ENCODE measurements at places on chromosomes 7 and 10.

DNA sequence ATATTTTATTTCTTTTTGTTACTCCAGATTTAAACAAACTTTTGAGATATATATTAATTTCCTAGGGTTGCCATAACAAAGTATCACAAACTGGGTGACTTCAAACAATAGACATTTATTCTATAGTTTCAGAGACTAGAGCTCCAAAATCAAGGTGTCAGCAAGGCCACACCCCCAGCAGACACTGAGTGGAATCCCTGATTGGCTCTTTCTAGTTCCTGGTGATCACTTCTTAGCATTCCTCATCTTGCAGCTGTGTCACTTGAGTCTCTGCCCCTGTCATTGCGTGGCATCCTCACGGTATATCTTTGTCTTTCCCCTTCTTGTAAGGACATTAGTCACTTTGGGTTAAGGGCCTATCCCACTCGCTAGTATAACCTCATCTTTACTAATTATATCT, 7.6 kb upstream of the SLC26A3 start:
- DNase-seq = no peak
- H3K4me3 ChIP-seq = no peak overlapping the region
- H3K27ac ChIP-seq = no peak overlapping the region

DNA sequence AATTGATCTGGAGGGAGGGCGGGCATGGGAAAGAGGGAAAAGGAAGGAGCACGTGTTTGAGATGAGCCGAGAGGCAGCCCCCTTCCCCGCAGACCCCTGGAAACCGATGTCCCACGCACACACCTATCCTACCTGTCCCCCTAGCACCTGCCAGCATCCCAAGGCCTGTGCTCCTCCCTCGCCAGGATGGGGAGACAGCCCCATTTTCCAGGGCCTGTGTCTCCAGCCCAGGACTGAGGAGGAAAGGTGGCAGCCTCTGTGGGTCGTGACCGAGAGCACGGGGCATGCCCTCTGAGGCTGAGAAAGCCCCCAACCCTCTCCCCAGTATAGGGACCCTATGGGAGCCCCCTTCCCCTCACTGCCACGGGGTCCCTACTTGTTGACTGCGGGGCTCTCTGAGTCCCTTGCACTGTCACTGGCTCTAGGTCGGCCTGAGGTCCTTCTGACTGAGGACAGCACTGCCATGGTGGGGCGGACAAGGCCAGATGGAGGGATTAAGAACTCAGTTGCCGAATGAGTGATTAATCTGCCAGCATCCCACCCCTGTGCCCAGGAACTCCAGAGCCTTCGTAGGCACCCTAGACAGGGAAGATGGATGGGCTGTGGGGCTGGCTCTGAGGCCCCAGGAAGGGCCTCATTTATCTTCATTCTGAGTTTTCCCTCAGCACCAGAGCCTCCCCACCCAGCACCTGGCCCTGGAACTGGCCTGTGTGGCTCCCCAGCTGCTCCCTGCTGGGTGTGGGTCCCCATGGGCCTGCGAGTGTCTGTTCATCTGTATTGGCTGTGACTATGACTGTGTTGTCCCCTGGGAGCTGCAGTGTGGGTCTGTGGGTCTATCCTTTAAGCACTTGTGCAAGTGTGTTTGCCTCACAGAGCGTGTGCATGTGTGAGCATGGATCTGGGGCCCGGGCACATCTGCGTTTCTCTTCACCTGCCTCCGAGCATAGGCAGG, 26.0 kb downstream of the CRHR2 start:
- H3K27me3 ChIP-seq = no peaks in the 10 kb centered on the region
- H3K36me3 ChIP-seq = no peaks in the 10 kb centered on the region
- no peak overlapping the region for H3K4me3 ChIP-seq
- DNase-seq = no peak
- no peaks in the 10 kb centered on the region for H3K4me1 ChIP-seq
- H3K27ac ChIP-seq = no peak overlapping the region

DNA sequence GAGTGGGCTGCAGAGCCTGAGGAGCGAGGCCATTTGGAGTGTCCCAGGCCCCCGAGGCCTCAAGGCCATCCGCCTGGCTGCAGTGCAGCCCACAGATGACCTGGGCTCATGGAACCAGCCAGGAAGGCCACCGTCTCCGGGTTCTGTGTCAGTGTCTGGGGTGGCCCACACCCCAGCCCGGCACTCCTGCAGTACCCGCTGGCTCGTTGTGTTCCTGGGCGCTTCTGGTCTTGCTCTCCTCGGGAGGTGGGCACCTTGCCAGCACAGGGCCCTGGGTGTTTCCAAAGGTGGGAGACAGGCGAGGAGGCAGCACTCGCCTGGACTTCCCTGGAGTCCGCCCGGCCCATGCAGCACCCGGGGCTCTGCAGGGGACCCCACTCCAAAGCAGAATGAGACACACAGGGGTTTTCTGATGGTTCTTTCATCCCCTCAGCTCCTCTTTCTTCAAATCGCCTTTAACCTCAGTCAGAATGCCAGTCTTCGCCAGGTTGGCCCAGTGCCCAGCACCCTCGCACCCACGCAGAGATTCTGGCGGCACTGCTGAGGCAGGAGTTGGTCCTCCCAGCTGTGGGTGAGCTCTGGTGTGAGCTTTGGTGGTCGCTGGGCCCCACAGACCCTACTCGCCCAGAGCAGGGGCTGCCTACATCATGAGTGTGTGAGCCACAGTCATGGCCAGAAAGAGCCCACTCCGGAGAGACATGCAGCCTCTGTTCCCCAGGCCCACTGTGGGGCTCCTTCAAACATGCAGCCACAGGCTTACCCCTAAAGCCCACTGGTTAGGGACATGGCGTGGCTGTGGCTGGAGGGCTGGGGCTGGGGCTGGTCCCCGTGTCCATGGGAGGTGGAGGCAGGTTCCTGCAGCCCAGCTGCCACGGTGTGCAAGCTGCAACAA, 155.7 kb downstream of the EBF3 start:
- H3K4me1 ChIP-seq = no peaks in the 10 kb centered on the region
- H3K36me3 ChIP-seq = no peaks in the 10 kb centered on the region

GRCh38 chr7:155918720-155919390, 106.6 kb upstream of the SHH start:
- no peak for DNase-seq
- no peaks in the 10 kb centered on the region for H3K36me3 ChIP-seq
- no peaks in the 10 kb centered on the region for H3K27me3 ChIP-seq
- H3K4me1 ChIP-seq = no peaks in the 10 kb centered on the region
- no peak overlapping the region for H3K27ac ChIP-seq

DNA sequence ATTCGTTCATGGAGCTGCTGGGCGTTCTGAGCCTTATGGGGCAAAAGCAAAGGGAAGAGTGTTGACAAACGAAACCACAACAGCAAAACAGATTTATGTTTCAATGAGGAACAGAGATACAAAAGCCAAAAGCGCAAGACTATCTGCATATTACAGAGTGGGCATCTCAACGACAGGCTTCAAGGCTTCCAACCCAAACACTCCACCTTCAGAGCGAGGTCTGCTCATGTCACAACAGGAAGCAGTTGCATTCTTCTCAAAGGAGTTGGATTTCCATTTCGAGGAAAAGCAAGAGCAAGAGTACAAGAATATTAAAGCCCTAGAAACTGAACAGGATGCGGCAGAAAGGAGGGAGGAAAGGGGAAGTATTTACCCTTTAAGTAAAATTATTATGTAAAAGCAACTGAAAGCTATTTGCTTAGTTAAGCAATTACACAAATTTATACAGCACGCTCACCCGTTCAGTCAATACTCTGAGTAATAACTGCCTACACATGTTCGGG, 189.3 kb downstream of the ELMO1 start:
- peaks cover 7% of the 10 kb centered on the region for H3K36me3 ChIP-seq
- H3K27me3 ChIP-seq = no peaks in the 10 kb centered on the region
- no peaks in the 10 kb centered on the region for H3K4me1 ChIP-seq
- no peak for DNase-seq
- H3K4me3 ChIP-seq = no peak overlapping the region
- no peak overlapping the region for H3K27ac ChIP-seq

- no peaks in the 10 kb centered on the region for H3K36me3 ChIP-seq
- no peaks in the 10 kb centered on the region for H3K27me3 ChIP-seq
- peaks cover 28% of the 10 kb centered on the region for H3K4me1 ChIP-seq
- no peak overlapping the region for H3K4me3 ChIP-seq
Measured at GRCh38 chr7:90728568-90728967, 132.4 kb downstream of the CDK14 start.

DNA sequence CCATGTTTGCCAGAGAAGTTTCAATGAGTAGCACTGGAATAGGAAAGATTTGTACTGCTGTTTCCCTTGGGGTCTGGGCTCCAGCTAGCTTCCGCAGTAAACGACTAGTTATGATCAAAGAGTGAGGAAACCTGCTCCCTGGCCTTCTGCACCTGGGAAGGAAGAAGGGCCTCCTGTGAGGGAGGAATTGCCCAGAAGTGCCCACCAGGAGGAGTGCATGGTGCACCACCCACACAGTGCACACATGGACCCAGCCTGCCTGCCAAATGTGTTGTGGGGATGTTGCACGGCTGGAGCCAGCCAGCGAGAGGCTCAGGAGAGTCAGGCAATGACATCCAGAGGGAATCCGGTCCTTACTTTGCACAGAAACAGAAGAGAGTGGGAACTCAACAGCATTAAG, 27.0 kb upstream of the FAM107B start:
- H3K4me3 ChIP-seq = no peak overlapping the region
- DNase-seq = no peak
- H3K27ac ChIP-seq = no peak overlapping the region
- H3K27me3 ChIP-seq = no peaks in the 10 kb centered on the region
- H3K36me3 ChIP-seq = no peaks in the 10 kb centered on the region

Data from heart left ventricle (tissue), 16 donors.